Hematopoietic multipotent progenitor cell treated with erythropoietin and hydrocortisone succinate and interleukin-3 and kit ligand, for 17 days (in vitro differentiated cells): ENCODE measurements at places on chromosomes 5 and 9.

- no peak for DNase-seq
Observed at GRCh38 chr5:74342948-74343682, 297.4 kb downstream of the ENC1 start.

- no peak for DNase-seq
Observed at GRCh38 chr5:122258241-122258640, 53.8 kb upstream of the SNCAIP start.

DNA sequence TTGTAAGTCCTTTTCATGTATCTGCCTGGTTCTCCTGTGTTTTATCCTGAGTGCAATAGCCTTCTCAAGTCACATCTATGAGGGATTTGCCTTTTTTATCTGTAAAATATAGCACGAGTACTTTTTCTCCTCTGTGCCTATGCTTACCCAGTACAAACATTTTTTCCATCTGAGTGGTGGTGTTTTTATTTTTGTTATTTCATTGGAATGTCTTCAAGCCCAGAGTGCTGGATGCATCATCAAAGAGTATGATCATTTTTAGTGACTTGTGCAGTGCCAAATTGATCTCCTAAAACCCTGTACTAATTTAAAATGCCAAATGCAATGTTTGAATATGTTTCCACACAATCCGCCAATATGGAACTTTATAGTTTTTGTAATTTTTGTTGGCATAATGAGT lies 86.1 kb downstream of the TLE4 start:
- DNase-seq = no peak

- DNase-seq = no peak
Observed at GRCh38 chr5:172904643-172905345, 54.4 kb upstream of the RPL26L1 start.

DNA sequence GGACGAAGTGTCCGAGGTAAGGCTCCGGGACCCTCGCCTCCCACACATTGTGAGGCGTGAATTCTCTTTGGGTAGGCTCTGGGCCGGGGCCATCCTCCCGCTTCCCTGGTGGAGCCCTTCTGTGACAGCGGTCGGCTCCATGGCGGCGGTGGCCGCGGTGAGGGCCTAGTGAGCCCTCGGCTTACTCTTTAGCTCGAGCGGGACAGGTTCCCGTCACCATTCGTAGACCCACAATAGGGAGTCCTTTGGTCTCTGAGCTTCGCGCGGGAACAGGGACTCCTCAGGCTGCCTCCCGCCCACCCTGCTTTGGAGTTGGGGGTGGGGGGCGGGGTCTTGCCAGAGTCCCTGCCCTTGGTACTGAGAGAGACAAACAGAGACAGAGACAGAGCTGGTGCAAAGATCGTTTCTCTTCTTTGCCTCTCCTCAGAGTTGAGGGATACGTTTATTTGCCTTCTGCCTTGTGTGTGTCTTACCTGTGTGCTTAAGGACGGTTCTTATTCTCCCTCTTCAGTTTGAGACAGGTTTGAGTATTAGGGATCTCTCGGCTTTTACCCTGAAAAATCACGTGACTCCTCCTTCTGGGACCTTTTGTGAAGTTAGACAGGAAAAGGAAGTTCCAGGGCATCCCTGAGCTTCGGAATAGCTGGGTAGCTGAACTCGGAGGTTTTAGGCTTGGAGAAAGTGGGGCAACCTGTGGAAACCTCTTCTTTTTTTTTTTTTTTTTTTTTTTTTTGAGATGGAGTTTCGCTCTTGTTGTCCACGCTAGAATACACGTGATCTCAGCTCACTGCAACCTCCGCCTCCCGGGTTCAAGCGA lies 833 bp downstream of the ANKHD1 start:
- DNase-seq = peak; percentile 64

DNA sequence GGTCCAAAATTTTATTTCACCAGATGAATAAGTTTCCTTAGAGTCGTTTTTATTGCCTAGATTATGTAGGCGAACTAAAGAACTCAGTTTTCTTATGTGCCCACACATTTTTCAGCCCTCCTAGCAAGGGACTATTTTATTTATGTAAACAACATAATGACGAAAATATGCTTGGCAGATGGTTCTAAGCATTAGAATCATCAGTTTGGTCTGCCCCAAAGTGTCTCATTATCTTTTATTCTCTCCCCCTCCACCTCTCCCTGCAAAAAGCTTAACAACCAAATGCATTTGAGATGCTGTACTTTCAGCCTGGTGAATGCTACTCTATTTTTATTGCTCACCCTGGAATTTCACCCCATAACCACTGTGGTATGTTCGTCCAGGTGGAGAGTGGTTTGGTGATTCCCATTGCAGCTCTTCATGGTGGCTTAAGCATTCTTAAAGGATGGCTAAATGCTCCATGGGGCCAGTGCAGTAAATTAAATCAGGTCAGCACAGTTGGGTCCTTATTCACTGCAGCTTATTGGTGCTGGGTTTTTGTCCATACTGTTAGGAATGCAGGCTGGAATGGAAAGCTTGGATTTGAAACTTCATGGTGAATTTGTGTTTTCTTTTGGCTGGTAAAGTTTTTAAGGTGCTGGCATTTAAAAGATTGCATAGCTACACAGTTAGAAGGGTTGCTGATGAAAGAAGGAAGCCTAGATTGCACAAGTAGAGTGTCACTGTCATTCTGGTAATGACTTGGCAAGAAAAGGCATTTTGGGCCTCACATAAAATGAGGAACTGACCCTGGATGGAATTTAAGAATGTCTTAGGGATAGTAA lies 39.2 kb downstream of the TLE4 start:
- no peak for DNase-seq
